A549 treated with Hydrocortisone at 1 μM for 4 hours (cell line): ENCODE measurements at places on chromosomes 7 and 10. TPM values are rescaled to one million over a fixed set of nuclear protein-coding genes. Genes with fewer than 3 reads are reported as not detected.

Gene CACNA2D1
- total RNA-seq = 5.5 to 11.3 TPM (median 8.4 TPM) in 5 replicates

Gene FGL2
- total RNA-seq = not detected in 5 replicates

Gene PHKG1
- total RNA-seq = 0.35 to 0.60 TPM (median 0.48 TPM) in 5 replicates

Gene HHEX
- 10.7 to 12.2 TPM (median 11.7 TPM) in 5 replicates for total RNA-seq

Gene FGFBP3
- 2.1 to 2.6 TPM (median 2.5 TPM) in 5 replicates for total RNA-seq

Gene ANKRD1
- total RNA-seq = 26.4 to 54.1 TPM (median 40.0 TPM) in 5 replicates
